ENCODE measurements at places on chromosomes 1 and 21.

DNA sequence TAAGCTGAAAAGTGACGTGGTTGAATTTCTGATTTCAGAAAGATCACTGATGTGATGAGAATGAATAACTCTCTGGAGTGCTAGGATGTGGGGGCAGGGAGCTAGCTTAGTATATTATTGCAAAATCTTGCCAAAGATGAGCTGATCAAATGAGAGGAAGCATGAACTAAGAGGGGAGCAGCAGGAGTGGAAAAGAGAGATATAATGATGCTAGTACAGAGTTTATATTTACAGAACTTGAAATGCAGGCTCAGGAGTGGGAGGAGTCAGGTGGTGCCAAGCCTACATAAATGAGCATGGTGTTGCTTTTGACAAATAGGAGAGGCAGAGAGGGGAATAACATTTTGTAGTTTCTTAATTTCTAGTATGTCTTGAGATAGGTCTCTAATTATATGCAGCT, 38.1 kb upstream of the NBL1 start:
- DNase-seq: no peak

GRCh38 chr1:171422511-171422910, 62.8 kb upstream of the PRRC2C start:
- DNase-seq: no peak

GRCh38 chr1:6082430-6082971, 36.8 kb downstream of the KCNAB2 start:
- no peak for DNase-seq

DNA sequence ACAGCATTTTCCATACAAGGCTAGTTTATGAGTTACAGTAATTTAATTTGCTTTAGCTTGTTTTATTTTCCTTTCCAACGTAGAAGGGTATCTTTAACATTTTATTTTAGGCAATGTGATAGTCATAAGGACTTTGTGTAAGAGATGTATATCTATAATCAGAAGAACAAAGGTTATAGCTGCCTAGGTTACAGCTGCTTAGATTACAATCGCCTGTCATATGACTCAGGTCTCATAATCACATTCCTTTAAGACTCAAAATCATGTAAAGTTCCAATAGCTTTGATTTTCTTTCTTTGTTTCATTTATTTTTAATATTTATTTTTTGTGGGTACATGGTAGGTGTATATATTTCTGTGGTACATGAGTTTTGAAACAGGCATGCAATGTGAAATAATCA, 37.8 kb upstream of the COP1 start:
- no peak for DNase-seq

GRCh38 chr21:39612233-39613040, at the start of gene B3GALT5:
Gene B3GALT5 (plus strand): TSS chr21:39612940. CDS start chr21:39660560, 47,620 bp downstream.
- no peak for DNase-seq

DNA sequence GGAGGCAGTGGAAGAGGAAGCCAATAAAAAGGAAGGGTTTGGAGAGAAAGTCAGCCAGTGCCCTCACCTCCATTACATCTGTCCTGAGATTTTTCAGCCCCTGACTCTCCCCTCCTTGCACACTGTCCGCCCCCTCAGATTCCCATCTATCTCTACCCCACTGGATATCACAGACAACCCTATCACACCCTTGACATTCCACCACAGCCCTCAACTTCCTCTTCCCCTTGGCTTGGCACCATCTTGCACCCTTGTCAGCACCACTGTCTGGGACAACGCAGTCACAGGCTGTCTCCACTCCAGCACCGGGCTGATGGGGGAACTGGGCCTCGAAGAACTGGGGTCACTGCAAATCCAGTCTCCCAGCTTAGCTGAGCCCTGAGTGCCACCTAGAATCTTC, 14.2 kb upstream of the PLEKHA6 start:
- no peak for DNase-seq

DNA sequence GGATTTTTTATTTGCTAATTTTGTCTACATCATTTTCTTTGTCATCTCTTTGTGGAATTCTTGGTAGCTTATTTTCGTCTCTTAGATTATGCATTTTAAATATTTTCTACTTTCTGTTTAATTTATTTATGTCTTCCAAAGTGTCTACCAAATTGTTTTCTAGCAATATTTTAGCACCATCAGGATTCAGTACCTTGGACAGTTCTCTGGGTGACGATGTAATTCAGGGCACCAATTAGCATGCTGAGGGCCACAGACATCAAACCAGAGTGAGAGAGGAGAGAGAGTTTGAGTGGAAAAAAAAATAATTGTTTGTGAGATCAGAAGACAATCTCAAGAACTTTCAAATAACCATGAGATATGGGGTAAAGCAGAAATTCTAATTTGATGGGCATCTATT, 169.8 kb upstream of the CXADR start:
- no peak for DNase-seq

DNA sequence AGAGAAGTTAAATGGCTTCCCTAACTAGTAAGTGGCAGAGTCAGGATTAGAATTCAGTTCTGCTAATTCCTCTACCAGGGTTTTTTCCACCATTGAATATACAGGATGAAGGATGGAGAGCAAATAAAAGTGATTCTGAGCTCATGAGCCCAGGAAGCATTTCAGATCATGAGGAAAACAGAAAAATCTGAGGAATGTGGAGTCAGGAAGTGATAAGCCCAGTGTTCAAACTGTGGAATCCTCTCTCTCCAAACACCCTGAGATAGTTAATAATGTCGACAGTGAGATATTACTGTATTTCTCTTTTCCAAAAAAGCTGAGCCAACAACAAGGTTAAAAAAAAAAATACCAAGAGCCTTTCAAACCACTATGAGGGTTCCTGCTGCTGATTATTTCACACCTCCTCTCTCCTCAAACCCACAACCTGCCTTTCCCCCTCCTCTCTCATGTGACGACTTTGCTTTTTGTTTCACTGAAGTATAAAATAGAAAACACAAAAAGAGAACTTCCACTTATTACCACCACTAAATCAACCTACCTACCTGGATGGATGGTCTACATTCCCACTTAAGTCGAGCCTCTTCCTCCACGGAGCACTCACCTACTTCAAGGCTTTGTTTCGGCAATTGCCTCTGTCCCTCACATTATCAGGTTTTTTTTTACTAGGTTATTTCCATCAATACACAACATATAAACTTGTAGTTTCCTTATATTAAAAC, 8.9 kb downstream of the SLAMF1 start:
- DNase-seq: no peak

- no peak for DNase-seq
These were observed 3.2 kb downstream of the OR6K3 start for GRCh38 chr1:158717344-158717743.

DNA sequence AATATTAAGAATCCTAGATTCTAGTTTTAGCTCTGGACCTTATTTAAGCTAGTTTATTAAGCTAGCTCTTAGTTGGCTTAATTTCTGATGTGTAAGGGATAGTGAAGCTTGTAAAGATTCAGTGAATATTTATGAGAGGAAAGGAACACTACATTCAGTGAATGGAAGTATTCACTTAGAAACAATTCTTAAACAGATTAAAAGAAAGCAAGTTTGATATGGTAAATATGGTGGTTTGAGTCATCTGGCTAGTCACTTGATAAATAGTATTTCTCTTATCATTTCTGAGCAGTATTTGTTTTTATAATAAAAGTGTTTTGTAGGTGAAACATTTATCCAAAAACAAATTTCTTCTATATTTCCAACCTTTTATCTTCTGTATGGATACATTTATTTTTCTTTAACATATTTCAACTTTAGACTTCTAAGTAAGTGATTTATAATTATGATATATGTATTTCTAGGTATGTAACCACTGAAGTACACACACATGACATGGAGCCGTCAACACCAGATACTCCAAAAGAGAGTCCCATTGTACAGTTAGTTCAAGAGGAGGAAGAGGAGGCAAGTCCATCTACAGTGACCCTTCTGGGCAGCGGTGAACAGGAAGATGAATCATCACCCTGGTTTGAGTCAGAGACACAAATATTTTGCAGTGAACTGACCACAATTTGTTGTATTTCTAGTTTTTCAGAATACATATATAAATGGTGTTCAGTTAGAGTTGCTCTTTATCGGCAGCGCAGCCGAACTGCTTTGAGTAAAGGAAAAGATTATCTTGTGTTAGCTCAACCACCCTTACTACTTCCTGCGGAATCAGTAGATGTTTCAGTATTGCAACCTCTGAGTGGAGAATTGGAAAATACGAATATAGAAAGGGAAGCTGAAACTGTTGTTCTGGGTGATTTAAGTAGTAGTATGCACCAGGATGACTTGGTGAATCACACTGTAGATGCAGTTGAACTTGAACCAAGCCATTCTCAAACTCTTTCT, 55.6 kb downstream of the SUCO start:
- no peak for DNase-seq

DNA sequence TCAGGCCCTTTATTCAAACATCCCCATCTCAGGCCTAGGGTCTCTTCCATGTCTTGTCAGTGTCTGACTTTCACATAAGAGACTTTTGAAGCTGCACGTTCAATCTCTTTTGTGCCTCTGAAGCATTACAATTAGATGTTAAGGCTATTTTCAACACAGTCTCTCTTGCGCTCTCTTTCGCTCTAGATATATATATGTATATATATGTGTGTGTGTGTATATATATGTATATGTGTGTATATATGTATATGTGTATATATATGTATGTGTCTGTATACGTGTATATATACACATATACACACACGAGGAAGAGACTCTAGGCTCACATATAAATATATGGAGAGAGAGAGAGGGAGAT, 162.5 kb upstream of the RNPC3 start:
- DNase-seq: no peak

DNA sequence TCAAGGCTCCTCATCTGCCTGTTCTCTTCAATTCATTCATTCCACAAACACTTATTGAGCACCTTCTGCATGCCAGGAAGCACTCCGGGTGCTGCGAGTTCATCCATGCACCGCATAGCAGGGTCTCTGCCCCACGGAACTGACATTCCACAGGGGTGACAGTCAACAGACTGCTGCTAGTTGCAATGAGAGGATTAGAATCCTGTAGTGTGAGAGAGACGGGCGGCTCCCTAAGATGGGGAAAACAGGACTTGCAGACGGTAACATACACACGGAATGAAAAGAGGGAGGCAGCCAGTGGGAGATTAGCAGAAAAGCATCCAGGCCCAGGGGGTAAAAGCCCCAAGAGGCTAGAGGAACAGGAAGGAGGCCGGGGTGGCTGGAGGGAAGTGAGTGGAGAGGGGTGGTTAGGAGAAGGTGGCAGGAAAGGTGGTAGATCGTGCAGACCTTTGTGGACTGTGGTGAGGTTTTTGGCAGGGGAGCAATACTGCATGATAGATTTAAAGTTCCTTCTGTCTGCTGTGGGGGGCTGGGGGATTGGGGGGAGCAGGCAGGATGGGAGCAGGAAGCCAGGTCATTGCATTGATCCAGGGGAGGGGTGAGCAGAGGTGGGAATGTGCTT, 6.6 kb downstream of the TNFRSF8 start:
- no peak for DNase-seq

DNA sequence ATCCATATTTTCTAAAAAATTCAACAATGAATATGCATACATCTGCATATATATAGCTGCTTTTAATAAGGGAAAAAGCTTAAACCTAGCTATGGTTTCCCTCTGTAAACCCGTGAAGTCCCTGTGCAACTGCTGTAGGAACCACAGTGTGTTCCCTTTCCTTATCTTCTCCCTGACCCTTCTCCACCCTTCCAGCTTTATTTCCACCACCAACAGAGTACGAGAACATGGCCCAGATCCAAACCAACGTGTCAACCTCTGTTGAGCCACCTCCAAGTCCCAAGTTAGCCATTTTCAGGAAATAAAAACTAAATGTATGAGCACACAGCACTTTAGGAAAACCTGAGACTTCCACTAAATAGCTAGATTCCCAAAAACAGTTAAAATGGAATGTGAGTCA, 20.3 kb downstream of the SUSD4 start:
- DNase-seq: no peak

DNA sequence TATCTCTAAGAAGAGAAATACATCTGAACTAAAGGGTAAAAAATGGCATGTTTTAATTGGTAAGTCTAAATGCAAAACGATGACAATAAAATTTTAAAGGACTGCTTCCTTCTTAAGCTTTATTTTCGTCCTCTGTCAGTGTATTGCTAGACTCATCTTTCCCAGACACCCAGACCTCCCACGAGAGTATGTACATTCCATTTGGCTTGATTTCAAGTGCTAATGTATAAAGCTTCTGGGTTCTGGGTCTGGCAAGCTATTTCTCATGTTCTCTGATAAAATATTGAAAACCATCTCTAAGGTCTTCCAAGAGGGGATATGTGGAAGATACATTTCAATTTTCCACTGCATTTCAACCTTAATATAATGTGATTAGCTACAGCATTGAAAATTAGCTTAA, 24.6 kb upstream of the SLC2A1 start:
- no peak for DNase-seq

GRCh38 chr1:176241385-176242015, 34.4 kb upstream of the COP1 start:
- DNase-seq: no peak

GRCh38 chr21:35036465-35037383, 12.4 kb downstream of the RUNX1 start:
- no peak for DNase-seq

GRCh38 chr1:232876506-232877364, 71.5 kb downstream of the MAP10 start:
- DNase-seq: no peak

DNA sequence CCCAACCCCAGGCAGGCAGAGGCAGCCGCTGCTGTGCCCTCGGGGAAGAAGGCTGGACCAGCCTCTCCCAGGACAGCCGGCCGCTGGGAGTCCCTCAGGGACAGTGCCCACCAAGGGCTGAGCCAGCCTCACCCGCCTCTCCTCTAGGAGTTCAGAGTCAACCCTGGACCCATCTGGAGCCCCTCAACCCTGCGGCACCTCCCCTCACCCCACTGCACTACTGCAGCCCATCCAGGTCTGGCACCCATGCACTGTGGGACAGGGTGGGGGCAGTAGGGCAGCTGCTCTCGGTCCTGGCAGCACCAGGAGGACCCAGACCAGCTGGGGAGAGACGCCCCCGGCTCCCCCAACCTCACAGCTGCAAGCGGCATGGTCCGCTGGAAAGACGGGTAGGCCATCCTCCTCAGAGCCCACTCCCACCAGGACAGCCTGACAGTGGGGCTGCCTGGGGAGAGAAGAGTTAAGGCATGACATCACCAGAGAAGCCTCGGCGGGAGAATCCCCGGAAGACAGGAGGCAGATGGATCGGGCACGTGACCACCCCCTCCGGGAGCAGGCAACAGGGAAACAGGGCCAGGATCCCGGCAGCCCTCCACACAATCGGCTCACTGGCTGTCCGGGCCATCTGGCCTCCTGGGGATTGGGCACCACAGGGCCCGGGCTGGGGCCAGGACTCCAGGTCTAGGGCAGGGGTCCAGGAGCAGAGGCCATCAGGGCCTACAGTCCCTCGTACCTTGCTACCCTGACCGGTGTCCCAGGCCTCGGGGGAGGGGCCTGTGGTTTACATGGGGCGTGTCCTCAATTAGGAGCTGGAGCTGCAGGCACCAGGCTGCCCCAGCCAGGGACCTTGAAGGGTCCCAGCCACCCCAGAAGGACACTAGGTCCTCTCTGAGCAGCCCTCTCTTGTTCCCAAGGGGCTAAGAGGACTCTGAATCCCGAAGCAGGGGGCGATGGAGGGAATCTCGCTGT, 3.1 kb downstream of the ACAP3 start:
- DNase-seq: no peak

- no peak for DNase-seq
These were observed 3.6 kb downstream of the NECAP2 start for GRCh38 chr1:16443975-16444770.

GRCh38 chr1:57791497-57791896, 367.6 kb upstream of the DAB1 start:
- DNase-seq: no peak

- DNase-seq: no peak
These were observed 304.2 kb upstream of the PROX1 start for GRCh38 chr1:213683529-213683928.
